ENCODE measurements at places on chromosomes 1 and 21.

DNA sequence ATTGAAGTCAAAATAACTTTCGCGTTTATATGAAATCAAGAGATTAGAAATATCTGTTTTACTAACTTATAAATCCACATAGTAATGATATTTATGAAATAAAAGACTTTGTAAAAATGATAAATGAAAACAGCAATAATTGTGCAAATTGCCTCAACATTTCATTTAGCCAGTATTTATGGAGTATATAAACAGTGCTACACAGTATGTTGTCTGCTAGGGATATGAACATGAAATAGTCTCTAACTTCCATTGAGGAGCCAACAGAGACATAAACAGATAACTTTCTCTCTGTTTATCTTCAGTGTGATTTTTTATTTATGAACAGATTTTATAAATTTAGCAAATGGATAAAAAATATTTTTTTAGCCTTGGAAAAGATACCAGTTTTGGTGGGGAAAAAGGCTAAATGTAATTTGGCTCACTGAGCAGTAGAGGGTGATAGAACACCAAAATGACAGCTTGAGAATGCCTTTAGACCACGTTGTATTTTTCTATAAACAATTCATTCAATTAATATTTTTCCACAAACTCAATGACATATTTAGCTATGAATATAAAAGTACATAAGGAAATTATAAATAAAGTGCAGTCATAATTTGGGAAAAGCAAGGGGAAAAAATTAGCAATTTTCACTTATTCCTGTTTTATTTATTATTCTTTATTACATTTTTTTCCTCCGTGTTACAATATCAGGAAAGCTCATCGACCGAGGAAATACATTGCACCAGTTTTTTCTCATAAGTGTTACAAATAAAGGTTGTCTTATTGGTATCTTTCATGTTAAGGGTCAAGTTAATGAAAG is 47.5 kb upstream of the EEIG2 start:
- peak; percentile 12 for DNase-seq

- DNase-seq: no peak
These were observed 17.2 kb downstream of the SYT2 start for GRCh38 chr1:202692959-202693555.

- DNase-seq: no peak
These were observed 76.3 kb upstream of the BEND5 start for GRCh38 chr1:48853006-48853405.

DNA sequence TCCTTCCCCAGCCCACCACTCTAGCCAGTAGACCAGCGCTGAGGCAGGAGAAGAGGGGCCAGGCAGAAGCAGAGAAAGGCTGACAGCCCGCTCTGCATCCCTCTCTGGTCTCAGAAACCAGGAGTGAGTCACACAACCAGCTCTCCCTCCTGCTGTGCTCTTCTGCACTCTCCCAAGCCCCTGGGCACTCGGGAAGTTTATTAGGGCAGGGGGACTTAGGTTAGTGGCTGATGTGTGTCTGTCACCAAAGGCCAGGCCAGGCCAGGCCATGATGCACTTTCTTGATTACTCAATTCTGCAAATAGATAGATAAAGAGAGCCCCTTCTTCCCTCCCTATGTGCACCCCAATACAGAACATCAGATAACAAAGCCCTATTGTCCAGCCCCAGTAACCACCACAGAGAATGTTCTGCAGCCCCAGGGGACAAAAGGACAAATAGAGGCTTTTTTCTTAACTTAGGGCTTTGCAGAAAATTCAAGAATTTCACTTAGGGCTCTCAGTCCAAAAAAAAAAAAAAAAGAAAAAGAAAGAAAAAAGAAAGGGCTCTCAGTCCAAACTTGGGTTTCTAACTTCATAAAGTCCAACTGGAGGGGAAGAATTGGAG is 52.9 kb upstream of the CNTN2 start:
- DNase-seq: no peak

- DNase-seq: no peak
These were observed 137.6 kb downstream of the PTGER3 start for GRCh38 chr1:70910013-70910412.

- DNase-seq: no peak
These were observed 83.9 kb downstream of the CRB1 start for GRCh38 chr1:197351821-197352440.

- DNase-seq: peak; percentile 43
These were observed 33.9 kb upstream of the ASPM start for GRCh38 chr1:197180252-197180878.

DNA sequence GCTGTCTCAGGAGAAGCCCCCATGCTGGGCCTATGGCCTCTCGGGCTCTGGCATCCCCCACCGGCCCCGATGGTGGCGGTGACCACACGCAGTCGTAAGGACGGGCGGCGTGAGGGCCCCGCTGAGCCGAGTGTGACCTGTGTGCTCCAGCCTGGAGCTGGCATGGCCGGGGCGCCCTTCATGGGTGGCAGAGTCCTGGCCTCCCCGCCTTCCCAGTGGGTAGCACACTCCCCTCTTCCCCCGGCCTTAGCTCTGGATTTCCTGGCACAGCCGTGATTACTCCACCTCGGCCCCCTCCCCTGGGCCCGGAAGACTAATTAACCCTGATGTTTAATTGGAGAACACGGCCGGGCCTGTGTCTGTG is 44.6 kb downstream of the SLX9 start:
- DNase-seq: no peak

- no peak for DNase-seq
These were observed 12.9 kb downstream of the DPYD start for GRCh38 chr1:97907886-97908285.

- DNase-seq: no peak
These were observed 1328.6 kb downstream of the MRPL39 start for GRCh38 chr21:24278711-24279110.

DNA sequence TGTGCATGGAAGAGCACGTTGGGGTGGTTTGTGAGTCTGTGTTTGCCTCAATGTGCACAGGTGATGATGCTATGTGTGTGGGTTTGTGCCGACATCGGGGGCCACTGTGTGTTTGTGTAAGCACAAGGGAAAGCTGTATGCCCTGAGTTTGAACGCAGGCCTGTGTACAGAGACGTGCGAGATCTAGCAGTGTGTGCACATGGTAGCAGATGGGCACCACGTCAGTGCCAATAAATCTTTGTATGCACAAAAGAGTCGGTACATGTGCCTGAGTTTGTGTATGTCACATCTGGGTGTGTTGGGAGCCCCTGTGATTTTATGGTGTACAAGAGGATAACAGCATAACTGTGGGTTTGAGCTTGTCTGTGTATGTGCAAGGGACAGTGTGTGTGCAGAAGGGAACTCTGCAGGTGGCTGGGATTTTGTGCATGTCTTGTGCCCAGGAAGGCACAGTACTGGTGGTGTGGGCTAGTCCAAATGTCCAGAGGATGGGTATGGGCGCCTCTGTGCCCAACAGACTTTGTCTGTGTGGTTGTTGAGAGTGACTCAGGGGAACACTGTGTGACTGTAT is 32.0 kb upstream of the WASF2 start:
- DNase-seq: no peak

DNA sequence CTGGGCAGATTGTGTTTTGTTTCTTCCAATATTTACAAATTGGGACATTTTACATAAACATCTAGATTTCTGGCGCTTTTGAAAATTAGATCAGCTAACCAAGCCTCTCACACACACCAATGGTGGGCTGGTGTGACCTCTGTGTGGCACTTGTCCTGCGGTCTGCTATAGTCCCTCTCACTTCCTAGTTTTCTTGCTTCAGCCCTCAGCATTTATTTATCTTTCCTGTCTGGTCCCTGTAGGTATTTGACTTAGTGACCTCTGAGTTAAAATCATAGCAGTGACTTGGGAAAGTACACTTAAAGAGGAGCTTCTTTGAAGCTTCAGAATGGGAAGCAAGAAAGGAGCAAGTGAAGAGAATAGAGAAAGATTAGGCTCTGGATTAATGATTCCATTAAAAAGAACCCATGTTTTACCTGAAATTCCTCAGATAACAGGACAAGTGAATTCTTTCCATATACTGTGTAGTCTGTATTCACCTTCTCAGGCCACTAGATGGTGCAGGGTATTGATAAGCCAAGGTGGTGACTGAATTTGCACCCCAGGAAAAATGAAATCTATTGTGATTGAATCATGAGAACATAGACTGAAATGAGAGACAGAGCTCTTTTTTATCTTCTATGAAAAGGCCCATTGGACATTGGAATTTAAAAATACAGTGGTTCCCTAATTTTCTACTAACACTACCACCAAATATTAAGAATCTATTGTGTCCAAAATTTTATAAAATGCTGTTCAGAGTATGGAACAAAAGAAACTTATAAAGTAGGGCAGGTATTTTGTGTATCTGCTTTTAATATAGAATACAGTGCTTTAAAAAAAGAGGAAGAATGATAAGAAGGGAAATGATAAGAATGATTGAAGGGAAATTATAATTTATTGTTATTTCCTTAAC is 7.1 kb upstream of the DIPK1A start:
- DNase-seq: peak; percentile 30

DNA sequence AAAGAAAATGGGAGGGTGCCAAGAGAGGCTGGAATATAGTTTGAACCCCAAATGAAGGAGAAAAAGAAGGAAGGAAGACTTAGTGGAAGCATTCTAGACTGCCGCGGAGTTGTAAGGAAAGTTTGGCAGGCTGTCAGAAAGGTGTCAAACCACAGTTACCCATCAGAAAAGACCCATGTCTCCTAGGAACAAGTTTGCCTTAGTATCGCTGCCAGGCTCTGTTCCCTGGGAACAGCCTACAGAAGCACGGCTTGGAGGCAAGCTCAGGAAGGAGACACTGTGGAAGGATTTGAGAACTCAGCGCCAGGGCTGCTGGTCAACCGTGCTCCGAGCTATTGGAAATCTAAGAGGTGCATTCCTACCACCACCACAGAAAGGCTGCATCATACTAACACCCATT is 197.4 kb downstream of the RRAGC start:
- DNase-seq: no peak

- DNase-seq: no peak
These were observed 10.5 kb upstream of the LMO4 start for GRCh38 chr1:87318056-87318650.

- no peak for DNase-seq
These were observed 248.4 kb downstream of the TNR start for GRCh38 chr1:175494950-175495349.

DNA sequence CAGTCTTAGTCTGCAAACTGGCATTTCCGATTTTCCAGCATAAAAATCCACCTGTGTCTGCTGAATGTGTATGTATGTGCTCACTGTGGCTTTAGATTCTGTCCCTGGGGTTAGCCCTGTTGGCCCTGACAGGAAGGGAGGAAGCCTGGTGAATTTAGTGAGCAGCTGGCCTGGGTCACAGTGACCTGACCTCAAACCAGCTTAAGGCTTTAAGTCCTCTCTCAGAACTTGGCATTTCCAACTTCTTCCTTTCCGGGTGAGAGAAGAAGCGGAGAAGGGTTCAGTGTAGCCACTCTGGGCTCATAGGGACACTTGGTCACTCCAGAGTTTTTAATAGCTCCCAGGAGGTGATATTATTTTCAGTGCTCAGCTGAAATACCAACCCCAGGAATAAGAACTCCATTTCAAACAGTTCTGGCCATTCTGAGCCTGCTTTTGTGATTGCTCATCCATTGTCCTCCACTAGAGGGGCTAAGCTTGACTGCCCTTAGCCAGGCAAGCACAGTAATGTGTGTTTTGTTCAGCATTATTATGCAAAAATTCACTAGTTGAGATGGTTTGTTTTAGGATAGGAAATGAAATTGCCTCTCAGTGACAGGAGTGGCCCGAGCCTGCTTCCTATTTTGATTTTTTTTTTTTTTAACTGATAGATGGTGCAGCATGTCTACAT is 2.5 kb upstream of the OLFML3 start:
- DNase-seq: no peak

GRCh38 chr1:210373628-210373877 is 44.9 kb downstream of the HHAT start:
- no peak for DNase-seq

GRCh38 chr1:55169126-55169525 is 46.0 kb downstream of the USP24 start:
- no peak for DNase-seq

- no peak for DNase-seq
These were observed 63.1 kb downstream of the TOR1AIP2 start for GRCh38 chr1:179814546-179814838.

DNA sequence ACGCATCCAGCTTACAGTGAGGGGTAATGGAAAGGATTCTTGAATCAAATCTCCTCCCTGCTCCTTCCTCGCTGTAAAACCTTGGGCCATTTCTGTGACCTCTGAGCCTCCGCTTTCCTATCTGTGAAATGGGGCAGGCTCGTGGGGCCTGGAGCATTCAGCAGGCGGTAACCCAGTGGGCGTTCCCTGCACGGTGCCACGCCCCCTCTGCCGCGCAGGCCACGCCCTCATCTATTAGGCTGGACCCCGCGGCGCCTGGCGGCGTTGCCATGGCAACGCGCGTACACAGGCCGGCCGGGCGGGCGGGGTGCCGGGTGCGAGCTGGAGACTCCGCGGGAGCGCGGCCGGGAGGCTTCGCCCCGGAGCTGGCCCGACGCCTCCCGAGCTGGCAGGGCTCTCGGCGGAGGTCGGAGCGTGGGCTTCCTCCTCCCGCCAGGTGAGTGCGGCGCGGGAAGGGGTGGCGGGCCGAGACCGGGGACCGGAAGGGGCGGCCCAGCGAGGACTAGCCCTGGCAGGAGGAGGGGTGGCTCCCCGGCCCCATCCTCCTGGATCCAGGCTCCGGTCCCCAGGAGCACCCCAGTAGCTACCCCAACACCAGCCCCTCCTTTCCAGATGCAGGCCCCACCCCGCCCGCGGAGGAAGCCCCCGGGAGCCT is at the start of gene FHAD1:
FHAD1 (plus strand) TSS at position 264 of the 655 bp plus-strand sequence. CDS start 4,562 bp downstream, outside the sequence.
- peak; percentile 72 for DNase-seq

GRCh38 chr1:57013522-57013921 is 47.7 kb upstream of the C8B start:
- no peak for DNase-seq

DNA sequence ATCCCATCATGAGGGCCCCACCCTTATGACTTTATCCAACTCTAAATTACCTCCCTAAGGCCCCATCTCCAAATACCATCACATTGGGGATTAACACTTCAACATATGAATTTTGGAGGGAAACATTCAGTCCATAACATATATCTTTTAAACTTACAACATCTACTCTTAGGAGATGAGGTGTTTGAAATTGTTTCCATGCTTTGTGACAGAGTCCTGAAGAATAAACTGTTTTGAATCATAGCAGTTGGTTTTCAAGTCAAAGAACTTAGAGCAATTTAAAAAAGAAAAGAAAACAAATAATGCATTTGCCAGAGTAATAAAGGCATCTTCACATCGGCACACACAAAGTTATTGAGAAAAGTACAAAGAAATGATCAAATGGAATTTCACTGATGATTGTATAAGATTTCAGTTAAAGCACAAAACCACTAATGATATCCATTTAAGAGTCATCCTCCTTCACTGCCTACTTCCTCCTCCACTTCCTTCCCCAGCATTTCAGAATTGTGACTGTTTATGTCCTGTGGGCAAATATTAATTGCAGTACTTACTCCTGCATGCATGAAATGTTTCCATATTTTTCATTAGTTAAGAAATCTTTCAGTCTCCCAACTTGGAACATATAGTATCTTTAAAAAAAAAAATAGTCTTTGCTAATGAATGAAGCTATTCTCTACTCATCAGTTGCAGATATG is 202.0 kb downstream of the LRRC40 start:
- no peak for DNase-seq

- no peak for DNase-seq
These were observed 20.1 kb downstream of the CR2 start for GRCh38 chr1:207474210-207474609.

- DNase-seq: no peak
These were observed 23.4 kb upstream of the TDRD10 start for GRCh38 chr1:154478639-154479038.
